ENCODE measurements at places on chromosomes 2 and 18.

DNA sequence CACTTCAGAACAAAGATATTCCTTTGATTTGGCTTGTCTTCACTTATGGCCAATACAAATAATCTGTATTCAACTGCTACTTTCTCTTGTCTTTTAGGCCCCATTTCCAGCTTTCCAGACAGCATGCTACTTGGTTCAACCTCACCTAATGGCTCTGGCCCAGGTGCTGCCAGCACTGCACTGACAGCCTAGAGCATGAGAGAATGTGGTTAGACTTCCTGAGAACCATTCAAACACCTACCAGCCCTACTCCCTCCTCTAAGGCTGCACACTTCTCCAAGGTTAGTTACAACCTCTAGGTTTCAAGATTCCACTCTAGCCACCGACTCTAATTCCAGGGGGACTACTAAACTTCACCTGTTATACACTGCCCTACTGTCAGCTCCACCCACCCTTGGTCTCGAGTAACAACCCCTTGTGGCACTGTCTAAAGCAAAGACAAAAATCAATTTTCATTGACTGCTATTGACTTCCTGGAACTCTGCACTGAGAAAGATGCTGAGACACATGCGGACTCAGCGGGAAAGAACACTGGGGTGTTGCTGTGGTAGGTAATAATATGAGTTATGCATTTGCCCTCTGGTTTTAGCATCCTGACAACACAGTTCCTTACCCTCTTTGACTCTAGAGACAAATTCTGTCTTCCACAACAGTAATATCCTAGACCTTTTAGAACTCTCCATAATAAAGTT, 38.2 kb downstream of the PLEKHM3 start:
- no peak for DNase-seq

DNA sequence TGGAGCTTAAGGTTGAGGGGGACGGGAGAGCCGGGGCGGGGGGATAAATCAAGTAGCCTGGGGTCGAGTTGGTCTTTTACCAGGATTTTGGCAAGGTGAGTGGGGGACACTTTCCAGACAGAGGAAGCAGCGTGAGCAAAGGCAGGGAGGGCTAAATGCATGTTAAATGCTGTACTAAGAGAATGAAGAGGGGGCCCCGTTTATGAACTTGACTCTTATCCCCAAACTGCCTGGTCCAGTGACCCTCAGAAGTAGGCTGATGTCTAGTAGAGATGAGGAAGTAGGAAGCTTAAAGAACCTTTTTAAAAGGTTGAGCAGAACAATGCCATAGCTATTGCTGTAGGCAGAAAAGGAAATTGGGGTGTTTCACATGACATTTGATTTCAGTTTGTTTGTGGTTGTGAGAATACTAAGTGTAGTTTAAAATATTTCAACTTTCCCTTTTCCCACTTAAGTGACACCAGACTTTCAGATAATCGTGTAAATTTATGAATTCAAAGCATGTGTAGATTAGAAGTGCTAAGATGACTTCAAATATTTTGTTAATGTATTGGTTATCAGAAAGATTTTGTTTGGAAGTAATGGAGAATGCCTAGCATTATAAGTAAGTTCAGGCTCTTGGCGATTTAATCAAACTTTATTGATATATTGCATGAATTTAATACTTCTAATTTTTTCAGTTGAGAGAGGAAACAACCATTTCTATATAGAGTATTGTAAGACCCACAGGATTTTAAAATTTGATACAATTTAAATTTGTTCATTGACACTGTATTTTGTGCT, 1.8 kb downstream of the REL start:
- DNase-seq, result no peak

DNA sequence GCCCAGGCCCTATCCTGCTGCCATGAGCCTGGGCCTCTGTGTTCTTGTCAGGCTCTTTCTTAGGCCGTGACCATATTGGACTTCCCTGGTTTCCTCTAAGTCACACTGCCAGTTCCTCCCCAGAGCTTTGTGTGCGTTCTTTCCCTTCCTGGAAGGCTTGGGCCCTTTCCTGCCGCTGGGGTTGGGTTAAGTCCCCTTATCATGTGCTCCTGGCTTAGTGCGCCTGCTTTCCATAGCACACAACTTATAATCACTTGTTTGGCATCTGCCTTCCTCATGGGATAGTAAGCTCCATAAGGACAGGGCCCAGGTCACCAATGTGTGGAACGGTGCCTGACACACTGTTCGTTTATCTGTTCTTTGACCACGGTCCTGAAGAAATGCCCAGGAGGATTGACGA, 31.3 kb downstream of the NIFK start:
- DNase-seq, result no peak

DNA sequence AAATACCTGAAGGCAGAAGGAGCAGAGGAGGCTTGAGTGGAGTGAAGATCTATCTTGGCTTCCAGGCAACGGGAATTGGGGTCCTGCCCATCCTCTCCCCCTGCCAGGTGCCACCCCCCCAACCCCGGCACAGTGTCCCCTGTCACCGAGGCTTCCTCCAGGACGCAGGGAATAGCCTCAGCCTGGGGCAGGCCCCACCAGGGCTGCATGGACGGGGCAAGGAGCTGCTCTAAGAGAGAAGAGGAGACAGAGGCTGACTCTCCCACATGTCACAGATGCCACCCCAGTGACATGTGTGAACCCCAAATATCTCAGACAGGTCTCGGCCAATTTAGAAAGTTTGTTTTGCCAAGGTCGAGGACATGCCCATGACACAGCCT, 42.1 kb downstream of the PXDN start:
- no peak for DNase-seq

- no peak for DNase-seq
These were observed 1.7 kb downstream of the TP53I3 start for GRCh38 chr2:24082787-24083566.

GRCh38 chr2:235096447-235096846, 144.6 kb downstream of the SH3BP4 start:
- no peak for DNase-seq

DNA sequence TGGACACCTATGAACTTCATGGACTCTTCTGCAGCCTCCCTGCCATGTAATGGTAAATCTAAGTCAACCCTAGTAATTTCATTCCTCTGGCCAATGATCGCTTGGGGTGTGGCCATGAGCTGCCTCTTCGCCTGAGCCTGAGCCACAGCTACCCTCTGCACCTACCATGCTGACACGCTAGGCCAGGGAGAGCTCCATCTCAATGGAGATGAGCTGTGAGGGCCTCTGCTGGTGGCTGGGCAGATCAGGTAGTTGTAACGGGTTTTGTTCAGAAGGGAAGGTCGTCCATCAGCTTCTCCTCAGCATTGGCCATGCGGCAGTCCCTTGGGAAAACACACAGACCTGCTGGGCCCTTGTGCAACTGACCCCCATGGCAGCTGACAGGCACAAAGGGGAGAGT, 24.4 kb downstream of the MPHOSPH10 start:
- no peak for DNase-seq

GRCh38 chr2:160282063-160282580, 82.0 kb upstream of the ITGB6 start:
- no peak for DNase-seq

DNA sequence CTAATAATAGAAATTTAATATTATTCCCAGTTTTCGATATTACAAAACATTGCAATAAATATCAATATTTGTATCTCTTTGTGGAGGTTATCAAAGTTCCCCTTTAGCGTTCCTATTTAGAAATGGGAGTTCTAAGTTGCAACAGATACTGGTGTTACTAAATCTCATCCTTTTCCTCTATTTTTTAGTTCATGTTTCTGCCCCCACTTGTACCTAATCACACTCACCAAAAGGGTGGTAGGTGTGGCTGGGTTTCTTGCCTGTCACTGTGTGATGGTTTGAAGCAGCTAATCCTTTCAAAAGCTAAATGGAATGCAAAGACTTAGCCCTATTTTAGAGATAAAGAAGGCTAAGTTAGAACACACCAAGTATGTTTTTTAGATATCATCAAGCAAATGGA, 997.9 kb downstream of the TSN start:
- DNase-seq, result no peak

GRCh38 chr2:46369783-46370182, 72.6 kb downstream of the EPAS1 start:
- DNase-seq, result no peak

DNA sequence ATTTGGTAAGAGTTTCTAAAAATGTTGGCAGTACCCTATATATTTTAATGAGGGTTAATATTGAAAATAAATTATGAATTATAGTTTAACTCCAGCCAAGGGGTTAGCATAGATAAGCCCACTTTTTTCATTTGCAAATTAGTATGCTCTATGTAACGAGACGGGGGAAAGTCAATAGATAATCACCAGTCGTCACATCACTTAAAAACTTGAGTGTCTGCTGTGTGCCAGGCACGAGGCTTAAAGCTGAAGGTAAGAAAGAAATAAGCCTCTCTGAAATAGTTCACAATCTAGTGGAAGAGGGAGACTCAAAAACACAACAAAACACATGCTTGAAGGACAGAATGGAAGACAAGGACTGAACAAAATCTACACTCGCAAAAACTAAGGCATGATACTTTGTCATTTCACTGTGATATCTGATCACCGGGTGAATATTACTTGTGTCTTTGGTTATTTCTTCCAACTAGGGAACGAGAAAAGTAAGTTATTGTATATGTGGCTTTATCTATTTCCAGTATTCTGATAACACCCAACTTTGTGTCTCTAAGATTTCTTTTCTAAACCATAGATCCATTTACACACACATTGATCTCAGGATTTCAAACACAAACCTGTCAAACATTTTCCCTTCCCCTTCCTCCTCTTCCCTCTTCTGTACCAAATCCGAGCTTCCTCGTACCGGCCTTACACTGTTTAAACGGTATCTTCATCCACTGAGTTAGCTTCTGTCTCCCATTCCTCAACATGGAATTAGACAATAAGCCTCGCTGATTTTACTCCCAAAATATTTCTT, 199.1 kb downstream of the PIEZO2 start:
- DNase-seq, result no peak

DNA sequence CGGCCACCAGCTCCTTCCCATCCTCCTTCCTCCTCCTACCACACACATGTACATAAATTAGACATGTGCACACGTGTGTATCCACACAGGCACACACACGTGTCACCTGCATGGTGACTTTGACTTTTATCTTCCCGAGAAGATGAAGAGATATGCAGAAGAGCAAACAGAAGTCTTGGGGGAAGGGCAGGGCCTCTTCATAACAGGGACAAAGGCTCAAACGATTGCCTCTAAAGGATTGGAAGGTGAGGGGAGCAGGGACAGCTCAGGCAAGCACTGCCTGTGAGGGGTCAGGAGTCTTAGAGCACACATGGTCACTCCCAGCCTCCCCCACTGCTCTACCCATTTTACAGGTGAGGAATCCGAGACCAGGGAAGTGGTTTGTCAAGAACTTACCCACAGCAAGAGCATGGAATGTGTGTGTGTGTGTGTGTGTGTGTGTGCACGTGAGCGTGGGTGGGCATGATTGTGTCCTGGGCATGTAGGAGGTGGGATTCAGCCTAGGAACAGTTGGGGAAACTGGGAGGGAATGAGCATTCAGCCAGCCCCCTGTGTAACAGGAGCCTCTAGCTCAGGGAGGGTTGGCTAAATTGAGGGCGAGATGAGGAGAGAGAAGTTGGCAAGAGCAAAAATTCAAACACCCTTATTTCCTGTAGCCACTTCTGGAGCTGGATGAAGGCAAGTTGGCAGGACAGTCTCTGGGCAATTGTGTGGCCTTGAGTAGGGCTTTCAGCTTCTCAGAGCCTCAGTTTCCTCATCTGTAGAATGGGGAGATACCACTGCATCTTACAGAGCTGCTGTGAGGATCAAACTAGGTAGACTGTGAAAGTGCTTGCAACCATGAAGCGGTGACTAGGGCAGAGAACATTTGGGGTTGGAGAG, 24.2 kb downstream of the CIB4 start:
- no peak for DNase-seq

GRCh38 chr18:77422974-77423867, 173.6 kb downstream of the GALR1 start:
- DNase-seq, result no peak

GRCh38 chr2:155223781-155224406, 525.4 kb downstream of the KCNJ3 start:
- peak; percentile 62 for DNase-seq

GRCh38 chr18:79259218-79259617, 136.5 kb upstream of the NFATC1 start:
- DNase-seq, result no peak

DNA sequence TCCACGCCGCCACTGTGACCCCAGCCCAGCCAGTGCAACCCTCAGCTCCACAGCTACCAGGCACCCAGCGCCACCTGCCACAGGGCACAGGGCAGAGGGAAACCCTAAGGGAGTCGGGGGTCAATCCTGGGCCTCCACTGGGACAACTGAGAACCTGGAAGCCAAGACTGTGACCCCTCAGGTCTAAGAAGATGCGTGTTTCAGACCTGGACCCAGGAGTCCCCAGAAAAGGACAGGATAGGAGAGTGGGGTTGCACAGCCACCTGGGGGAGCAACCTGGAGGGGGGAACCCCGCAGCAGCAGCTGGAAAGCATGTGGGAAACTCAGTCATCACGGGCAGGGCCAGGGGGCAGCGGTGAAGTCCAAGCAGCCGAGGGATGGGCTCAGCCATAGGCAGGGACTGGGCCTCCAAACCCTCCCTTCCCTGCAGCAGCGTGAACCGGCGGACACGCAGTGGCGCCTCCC, 4.1 kb downstream of the ESPNL start:
- DNase-seq, result no peak

GRCh38 chr18:75068682-75069435, 140.1 kb downstream of the PTGR3 start:
- DNase-seq, result no peak

DNA sequence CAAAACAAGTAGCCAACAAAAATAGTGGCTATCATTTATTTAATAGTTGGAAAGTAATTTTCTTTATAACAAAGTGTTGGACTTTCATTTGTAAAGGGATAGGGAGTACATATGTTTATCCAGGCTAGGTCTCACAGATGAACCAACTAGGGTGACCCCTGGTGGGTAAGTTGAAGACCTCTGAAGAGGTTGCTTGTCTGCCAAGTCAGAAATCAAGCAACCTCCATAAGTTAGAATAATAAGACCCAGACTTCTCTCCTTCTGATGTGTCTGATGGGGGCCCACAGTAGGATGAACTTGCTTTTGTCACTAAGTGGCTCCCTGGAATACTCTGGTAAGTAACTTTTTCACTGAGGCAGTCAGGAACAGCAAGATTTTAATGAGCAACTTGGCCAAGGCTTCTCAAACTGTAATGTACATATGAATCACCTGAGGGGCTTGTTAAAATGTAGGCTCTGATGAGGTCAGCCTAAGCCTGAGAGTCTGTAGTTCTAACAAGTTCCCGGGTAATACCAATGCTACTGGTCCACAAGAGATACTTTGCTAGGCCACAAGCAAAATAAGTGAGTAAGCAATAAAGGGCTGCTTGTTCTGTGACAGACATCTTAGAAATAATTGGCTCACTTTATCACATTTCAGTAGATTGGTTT, 319.6 kb downstream of the PIK3C3 start:
- no peak for DNase-seq

- no peak for DNase-seq
These were observed 6.9 kb downstream of the MBD5 start for GRCh38 chr2:148027822-148028221.

GRCh38 chr18:79197531-79197930, 128.3 kb downstream of the ATP9B start:
- DNase-seq, result peak; percentile 99

DNA sequence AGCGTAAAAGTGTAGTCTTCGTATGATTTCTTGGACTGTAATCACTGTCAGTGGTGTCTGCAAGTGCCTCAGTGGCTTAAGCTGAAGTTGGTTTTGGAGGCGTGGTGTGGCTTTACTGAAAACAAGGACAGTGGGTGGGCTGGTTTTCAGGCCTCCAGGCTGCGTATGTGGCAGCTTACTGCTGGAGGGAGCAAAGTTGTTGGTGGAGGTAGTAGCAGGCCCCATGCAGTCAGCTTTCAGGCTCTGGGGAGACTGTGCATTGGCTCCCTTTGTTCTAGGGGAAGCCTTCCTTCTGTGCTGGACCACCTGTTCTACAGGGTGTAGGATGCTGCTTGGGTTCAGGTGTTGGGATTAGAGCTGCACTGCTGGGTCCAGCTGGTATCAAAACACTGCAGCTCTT, 91.6 kb downstream of the NCK2 start:
- DNase-seq, result no peak
